ENCODE measurements at places on chromosomes 16 and 17.
A peak's percentile ranks its signal among the peaks of the same experiment; 100 is the strongest.

- DNase-seq, result peak; percentile 17
Measured at GRCh38 chr16:57637020-57637419, 8.6 kb downstream of the ADGRG1 start.

GRCh38 chr17:43217614-43218087 lies 6.0 kb downstream of the TMEM106A start:
- DNase-seq, result no peak

DNA sequence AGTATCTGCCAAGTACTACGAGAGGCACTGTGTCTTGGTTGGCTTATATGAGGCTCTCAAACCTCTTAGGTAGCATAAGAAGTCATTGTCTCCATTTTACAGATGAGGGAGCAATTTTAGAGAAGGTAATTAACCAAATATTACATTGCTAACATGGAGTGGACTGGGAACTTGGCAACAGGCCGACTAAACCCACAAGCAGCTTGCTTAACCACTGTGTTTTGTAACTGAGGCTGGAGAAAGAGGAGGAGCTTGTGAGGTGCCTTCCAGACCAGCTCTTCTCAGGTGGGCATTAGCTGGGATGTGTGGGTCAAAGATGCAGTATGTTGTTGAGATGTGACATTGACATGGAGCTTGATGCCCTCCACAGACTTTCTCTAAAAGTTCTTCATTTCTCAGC lies 835.6 kb upstream of the RBFOX1 start:
- no peak for DNase-seq

DNA sequence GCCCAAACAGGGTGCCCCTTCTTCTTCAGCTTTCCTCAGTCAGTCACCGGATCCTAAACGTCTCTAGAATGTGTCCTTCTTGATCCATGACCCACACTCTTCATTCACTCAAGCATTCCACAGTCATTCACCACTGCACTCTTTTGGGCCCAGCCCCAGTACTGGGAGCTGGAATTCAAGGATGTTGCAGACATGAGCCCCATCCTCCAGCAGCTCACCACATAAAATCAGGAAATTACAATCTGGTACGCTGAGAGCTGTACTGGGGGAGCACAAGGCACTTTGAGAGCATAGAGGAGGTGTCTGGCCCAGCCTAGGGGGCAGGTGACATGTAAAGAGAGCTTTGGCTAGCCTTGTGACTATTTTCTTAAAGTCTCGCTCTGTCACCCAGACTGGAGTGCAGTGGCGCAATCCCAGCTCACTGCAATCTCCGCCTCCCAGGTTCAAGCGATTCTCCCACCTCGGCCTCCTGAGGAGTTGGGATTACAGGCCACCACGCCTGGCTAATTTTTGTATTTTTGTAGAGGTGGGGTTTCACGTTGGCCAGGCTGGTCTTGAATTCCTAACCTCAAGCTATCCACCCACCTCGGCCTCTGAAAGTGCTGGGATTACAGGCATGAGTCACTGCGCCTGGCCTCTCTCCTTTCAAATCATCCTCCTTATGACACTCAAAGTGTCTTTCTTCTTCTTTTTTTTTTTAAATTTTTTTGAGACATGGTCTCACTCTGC lies 18.7 kb downstream of the CES4A start:
- DNase-seq, result peak; percentile 40

DNA sequence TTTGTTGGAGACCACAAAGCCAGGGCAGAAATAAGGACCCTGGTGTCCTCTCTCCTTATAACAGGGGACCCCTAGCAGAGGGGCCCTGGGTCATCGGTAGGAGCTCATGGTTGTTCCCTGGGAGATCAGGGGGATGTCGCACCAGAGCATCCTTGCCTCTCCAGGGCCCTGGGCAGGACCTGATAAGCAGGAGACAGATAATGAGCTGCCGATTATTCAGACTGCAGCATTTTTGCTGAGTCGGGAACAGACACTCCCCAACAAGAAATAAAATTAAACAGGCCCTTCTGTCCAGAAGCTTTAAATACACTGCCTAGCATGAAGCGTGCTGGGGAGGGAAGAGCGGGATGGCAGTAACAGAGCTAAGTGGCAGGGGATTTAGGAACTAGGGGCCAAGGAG lies 15.4 kb upstream of the GFAP start:
- DNase-seq, result no peak

DNA sequence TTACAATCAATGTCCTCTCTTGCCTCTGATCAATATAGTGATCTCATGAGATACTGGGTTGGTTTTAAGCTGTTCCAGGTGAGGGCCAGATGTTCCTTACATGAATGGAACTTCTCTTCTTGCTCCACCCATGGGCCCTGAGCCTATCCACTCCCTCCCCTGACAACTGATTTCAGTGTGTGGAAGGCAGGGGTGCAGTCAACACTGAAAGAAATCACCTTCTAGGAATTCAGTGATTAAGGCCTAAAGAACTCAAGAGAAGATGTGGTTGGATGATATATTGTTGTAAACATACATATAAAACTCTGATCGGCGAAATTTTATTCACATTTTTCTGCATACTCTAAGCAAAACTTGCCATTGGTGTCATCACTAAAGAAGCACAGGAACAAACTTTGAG lies 6.7 kb upstream of the GOSR2 start:
- DNase-seq, result peak; percentile 5

DNA sequence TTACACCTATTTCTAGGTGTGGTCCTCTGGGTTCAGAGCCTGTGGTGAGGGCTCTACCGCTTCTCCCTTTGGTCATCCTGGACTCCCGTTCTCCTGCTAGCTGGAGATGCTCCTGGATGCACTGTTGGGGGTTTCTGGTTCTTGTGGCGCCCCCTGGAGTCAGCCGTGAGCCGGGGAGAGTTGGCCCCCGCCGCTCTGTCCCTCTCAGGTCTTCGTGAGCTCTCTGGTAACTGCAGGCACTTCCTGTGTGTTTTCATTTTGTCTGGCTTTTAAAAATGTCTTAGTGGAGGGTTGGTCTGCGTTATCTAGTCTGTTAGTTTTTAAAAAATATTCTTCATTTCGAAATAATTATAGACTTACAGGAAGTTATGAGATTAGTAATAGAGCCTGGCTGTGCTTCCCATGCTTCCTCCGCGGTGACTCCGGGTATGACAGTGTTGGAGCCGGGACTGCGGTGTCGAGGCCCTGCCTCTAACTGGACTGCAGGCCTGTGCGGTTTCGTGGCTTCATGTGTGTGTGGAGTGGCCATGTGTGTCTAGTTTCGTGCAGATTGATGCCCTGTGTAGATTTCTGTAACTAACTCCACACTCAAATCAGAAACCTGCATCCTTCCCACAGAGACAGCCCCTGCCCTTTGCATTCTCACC lies 78.0 kb upstream of the ZNF750 start:
- no peak for DNase-seq

GRCh38 chr16:79809376-79809775 lies 208.8 kb upstream of the MAF start:
- DNase-seq, result no peak

- no peak for DNase-seq
Measured at GRCh38 chr16:79836144-79836543, 235.6 kb upstream of the MAF start.

DNA sequence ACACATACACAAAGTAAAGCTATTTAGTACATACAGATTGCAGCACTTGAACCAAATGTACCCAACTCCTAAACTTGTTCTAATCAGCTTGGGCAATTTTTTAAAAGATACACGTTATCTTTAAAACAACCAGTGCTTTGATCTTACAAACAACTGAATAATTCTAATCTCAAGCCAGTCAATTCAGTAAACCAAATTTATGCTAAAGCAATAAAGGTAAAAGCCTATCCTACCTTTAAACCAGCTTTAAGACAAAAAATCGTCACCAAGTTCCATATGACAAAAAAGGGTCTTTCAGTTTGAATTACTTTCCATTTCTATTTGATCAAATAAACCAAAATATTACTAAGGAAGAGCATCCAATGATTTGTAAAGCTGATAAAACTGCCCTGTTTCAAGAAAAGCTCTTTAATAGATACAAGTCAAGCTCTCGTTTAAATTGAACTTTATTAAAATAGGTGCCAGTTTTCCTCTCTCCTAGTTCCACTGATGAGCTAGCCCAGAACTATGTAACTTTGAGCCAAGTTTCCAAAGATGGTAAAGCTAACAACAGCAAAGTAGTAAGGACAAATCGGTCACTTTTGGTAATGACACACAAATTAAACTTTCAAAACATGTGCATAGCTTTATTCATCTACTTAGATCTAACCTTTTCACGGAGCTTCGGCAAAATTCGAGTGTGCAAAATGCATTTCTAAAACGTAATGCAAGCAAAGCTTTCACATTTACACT lies 10.2 kb downstream of the CRYBA1 start:
- peak; percentile 54 for DNase-seq

GRCh38 chr17:16352667-16353316 lies 477 bp downstream of the CENPV start:
- no peak for DNase-seq

DNA sequence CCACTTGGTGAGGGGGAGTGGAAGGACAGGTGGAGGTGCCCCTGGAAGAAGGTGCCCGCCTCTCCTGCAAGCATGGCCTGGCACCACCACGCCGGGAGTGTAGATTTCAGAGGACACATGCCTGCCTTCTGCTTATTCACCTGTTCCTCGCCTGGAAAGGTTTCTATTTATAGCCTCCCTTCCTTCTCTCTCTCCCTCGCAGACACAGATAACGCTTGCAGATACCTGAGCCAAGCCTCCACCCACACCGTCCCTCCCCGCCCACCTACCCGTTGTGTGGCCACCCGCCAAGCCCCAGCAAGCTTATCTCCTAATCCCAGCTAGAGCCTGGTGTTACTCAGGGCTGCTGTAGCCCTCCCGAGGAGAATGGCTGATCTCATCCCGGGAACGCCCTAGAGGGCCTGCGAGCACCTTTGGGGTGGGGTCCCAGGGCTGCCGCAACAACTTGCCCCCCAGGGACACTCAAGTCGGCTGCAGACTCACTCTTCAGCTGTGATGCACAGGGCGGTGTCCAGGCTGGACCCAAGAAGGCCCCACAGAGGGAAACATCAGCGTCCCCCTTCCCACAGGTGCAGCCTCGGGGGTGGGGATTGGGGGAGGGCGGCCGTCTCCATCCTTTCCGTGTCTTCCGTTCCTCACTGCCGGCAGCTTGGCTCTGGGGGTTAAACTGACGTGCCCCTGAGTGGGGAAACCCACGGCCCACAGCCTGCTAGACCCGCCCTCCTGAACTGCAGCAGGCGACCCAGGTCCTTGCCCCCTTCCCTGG lies 1.9 kb upstream of the SNAI3 start:
- no peak for DNase-seq

GRCh38 chr16:76653390-76654026 lies 376.3 kb downstream of the CNTNAP4 start:
- peak; percentile 74 for DNase-seq

DNA sequence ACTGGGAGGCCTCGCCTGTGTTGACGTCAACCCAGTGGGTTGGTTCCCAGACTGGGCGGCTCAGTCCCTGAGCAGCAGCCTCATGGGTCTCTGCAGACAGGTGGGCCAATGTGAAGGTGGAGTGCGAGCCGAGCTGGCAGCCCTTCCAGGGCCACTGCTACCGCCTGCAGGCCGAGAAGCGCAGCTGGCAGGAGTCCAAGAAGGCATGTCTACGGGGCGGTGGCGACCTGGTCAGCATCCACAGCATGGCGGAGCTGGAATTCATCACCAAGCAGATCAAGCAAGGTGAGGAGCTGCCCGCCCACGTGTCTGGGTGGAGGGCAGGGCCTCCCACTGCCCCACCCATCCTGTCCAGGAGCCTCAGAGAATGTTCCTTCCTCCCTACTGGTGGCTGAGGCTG lies 44.1 kb downstream of the MRC2 start:
- DNase-seq, result no peak

DNA sequence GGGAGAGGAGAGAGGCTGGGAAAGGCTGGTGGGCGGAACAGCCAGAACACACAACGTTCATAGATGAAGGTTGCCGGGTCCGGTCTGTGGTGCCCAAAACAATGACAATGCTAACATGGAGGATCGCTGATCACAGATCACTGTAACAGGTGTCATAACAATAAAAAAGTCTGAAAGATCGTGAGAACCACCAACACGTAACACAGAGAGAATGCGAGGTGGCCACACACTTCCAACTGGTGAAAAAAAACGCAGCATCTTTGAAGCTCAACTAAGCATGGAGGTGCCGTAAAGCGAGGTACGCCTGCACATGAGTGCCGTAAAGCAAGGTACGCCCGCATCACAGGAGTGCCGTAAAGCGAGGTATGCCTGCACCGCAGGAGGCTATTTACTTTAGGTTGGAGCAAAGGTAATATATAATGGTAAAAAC lies 42.3 kb downstream of the ABR start:
- DNase-seq, result no peak

GRCh38 chr16:75909746-75910145 lies 183.5 kb upstream of the CPHXL start:
- no peak for DNase-seq
